ENCODE measurements at places on chromosomes 13 and 19. TPM values are rescaled to one million over a fixed set of nuclear protein-coding genes. Genes with fewer than 3 reads are reported as not detected.

NLRP5 gene
- polyA plus RNA-seq = not detected

PLEKHJ1 gene
- polyA plus RNA-seq = 54.6 TPM

FARP1 gene
- polyA plus RNA-seq = 251 TPM

ZNF460 gene
- polyA plus RNA-seq = 4.2 TPM

DACT3 gene
- polyA plus RNA-seq = 22.2 TPM

PGLYRP2 gene
- polyA plus RNA-seq = not detected

EFNA2 gene
- polyA plus RNA-seq = 3.8 TPM

IGFL2 gene
- polyA plus RNA-seq = not detected

PRTN3 gene
- 1.6 TPM for polyA plus RNA-seq

ZNF69 gene
- 17.4 TPM for polyA plus RNA-seq

CEACAM7 gene
- polyA plus RNA-seq = not detected

SHISA7 gene
- polyA plus RNA-seq = 0.16 TPM

KMT2B gene
- 37.6 TPM for polyA plus RNA-seq

SPACA4 gene
- polyA plus RNA-seq = not detected

AXL gene
- 31.6 TPM for polyA plus RNA-seq

ZGLP1 gene
- polyA plus RNA-seq = 5.6 TPM

FGF22 gene
- polyA plus RNA-seq = 0.92 TPM

FFAR3 gene
- polyA plus RNA-seq = 0.17 TPM

LRRC63 gene
- 0.18 TPM for polyA plus RNA-seq

GRAMD1A gene
- 48.1 TPM for polyA plus RNA-seq

LIM2 gene
- 0.20 TPM for polyA plus RNA-seq

DIS3 gene
- 38.4 TPM for polyA plus RNA-seq

GNG8 gene
- polyA plus RNA-seq = 6.9 TPM

PROZ gene
- 3.2 TPM for polyA plus RNA-seq

PLIN5 gene
- polyA plus RNA-seq = 8.2 TPM

NPAS1 gene
- polyA plus RNA-seq = 1.4 TPM

ZNF91 gene
- 54.6 TPM for polyA plus RNA-seq

PTPRS gene
- 54.2 TPM for polyA plus RNA-seq
